ENCODE measurements at places on chromosomes 7 and 10.

DNA sequence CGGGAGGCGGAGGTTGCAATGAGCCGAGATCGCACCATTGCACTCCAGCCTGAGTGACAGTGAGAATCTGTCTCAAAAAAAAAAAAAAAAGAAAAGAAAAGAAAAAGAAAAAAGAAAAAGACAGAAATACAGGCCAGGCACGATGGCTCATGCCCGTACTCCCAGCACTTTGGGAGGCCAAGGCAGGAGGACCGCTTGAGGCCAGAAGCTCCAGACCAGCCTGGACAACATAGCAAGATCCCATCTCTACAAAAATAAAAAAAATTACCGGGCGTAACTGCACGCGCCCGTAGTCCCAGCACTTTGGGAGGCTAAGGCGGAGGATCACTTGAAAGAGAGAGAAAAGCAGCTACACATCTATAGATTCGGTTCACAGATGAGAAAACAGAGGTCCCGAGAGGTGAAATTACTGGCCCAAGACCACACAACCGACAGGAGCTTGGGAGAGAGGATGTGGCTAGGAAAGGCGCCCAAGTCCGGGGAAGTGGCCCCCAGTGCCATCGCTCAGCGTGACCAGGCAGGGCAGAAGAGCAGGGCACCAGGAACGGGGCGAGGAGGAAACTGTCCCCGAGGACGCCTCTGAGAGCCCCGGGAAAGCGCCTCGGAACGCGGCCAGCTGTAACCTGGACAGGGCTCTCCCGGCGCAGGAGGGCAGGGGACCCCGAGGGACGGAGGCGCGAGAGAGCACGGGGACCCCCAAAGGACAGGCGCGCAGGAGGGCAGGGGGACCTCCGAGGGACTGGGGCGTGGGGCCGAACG lies 612 bp downstream of the SNX8 start:
- DNase-seq = no peak

DNA sequence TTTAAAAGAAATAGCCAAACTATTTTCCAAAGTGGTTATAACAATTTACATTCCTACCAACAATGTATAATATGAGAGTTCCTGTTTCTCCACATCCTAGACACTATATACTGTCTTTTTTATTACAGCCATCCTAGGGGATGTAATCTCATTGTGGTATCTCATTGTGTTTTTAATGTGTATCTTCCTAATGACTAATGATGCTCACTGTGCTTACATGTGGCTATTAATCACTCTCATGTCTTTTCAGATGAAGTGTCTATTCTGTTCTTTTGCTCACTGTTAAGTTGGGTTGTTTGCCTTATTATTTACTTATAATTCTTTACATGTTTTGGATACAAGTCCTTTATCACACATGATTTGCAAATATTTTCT lies 71.8 kb downstream of the ZNF438 start:
- DNase-seq = no peak

- no peak for DNase-seq
Observed at GRCh38 chr10:119543814-119544642, 1.5 kb upstream of the RGS10 start.

DNA sequence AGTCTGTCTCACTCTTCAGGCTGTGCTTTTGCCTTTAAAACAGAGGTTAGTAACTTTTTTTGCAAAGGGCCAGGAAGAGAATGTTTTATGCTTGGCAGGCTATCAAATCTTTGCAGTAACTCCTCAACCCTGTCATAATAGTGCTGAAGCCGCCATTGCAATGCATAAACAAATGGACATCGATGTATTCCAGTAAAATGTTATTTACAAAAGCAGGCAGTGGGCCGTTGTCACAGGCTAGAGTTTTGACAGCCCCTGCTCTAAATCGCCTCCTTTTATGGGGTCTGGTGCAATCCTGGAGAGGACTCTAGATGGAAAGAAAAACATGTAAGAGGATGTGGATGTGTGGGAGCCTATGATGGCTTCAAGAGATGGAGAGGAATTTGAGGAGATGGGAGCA lies 568.3 kb downstream of the TYW1 start:
- no peak for DNase-seq

DNA sequence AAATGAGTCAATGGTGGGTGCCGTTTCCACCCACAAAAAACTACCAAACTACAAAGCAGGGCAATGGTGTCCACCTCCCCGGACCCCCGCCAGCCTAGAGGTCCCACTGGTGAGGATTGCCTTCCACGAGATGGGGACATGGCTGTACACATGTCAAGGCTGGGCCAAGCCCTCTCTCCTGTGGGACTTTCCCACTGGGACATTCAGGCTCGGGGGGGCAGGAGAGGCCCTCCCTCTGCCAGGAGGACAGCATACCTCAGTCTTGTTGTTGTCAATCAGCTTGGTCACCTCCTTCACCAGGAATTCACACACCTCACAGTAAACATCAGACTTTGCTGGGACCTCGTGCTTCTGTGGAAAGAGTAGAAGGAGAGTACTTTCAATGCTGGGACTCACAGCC lies 31.1 kb downstream of the PSAP start:
- no peak for DNase-seq

DNA sequence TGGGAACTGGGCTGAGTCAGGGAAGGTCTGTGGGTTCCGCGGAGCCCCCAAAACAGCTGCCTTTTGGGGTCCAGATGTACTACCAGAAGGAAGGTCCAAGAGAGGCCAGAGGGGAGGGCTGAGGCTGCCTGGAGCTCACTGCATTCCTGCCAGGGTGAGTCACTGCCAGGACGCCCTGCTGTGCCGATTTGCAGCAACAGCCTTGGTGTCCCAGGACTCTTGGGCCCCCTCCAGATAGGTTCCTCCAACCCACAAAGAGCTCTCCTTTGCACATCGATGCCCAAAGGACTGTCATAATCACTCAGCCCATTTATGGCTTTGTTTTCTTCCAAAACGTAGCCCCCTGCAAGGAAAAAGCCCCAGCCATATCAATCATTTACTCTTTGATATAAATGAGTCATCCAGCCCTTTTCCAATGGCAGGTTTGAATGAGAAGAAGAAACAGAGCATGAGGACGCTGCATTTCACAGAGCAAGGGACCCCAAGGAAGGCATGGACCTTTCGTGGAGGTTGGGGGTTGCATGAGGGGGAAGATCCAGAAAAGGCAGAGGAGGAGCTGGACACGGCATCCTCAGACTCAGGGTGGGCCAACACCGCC lies 32.2 kb upstream of the COL13A1 start:
- no peak for DNase-seq

- DNase-seq = no peak
Observed at GRCh38 chr10:73601486-73601921, 10.4 kb upstream of the USP54 start.

GRCh38 chr7:150415161-150416153 lies 35.0 kb upstream of the GIMAP8 start:
- no peak for DNase-seq

DNA sequence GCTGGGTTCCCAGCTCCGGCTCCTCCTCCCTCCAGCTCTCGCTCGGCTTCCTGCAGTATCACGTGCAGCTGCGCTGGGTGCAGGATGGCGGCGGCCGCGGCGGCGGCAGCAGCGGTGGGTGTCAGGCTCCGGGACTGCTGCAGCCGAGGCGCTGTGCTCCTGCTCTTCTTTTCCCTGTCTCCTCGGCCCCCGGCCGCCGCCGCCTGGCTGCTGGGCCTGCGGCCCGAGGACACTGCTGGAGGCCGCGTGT lies at the start of gene CNNM1:
Gene CNNM1, plus strand, starts transcription at position 53 of the 250 bp plus-strand sequence. Its CDS starts 32 bp downstream, at position 85.
- DNase-seq = no peak

DNA sequence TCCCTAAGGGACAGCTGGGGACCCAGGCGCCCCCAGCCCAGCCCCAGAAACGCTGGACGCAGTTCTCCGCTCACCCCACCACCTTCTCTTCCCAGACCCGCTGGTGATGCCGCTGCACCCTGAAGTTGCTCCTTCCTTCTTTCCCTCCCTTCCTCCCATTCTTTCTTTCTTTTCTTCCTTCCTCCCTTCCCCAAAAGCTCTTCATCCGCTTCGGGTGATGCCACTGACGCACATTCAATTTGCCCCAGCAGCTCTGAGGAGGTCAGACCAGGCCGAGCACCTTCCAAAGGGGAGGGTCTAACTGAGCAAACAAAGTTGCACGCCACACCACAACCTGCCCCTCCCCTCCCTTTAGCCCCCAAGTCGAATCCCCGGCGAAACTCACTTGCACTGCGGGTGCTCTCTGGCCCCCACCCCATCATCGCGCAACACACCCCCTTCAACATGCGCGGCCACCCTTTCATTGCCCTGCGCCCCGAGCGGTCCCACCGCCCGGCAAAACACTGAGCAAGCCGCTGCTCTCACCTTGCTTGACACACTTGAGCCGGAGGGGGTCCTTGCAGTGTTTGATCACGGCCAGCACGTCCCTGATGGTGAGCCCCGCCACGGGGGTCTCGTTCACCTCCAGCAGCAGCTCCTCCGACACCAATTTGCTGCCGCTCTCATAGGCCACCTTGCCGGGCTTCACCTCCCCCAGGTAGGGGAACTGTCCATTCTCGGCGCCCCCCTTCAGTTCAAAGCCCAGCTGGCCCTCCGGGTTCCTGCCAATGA lies 787 bp downstream of the MAGI2 start:
- DNase-seq = peak; percentile 17

GRCh38 chr7:38335492-38336147 lies 62.2 kb upstream of the TARP start:
- peak; percentile 74 for DNase-seq

GRCh38 chr7:144452064-144452463 lies 48.6 kb upstream of the NOBOX start:
- DNase-seq = no peak

DNA sequence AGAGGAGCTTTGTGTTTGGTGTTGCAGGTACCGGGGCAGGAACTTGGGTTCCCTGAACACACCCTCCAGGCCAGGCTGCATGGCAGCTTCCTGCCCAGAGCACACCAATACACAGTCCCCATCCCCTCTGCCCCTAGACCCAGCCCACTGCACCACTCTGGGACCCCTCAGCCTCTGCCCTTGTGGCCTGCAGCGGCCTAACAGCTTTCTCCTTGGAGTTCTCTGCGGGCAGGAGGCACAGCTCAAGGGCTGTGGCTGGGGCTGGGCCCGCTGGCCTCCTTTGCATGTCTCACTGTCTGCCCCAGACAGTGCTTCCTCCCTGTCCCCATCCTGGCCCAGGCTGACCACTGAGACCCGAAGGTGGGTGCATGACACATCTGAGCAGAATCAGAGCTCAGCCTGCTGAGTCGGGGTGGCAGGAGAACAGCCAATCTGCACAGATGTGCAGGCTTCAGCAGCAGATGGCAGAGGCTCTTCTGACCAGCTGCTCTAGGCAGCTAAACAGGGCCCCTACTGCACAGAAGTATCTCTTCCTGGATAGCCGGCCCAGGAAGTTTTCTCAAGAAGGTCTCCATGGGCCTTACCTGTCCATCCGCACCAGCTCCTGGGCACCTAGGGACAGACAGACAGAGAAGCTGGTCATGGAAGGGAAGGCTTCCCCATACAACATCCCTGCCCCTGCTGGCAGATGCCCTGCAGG lies 20.8 kb downstream of the VSIR start:
- DNase-seq = no peak

DNA sequence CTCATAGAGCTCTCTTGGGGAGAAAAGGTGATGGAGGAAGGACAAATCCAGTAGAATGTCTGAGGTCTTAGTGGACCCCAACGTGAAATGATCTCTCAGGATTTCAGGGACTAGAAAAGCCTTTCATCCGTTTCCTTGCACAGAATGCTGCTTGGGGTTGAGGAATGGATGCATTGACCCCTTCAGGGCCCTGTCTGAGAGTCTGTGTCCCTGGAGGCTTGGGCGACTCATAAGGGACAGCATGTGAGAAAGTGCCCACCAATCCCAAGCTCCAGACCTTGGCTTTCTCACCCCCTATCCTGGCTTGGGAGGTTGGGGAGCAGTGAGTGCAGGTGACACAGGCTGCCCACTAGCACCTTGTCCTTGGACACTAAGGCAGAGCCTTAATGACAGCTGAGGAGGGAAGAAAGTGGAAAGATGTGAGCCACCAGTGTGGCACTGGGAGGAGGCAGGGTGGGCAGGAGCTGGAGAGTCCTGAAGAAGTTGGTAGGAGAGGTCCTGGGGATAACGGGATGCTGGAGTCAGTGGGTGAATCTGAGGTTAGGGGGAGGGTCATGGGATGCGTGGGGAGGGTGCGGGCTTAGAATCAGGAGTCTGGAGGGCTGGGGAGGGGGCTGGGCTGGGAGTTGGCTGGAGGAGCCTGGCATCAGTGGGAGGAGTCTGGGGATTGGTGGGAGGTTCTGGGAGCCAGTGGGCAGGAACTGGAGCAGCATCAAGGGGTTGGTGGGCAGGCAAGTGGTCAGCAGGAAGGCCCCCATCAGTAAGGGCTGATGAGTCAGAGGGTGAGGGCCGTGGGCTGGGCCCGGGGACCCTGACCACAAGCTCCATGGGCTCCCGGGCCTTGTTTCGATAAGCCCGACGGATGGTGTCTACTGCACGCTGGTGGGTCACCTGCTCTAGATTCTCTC lies 8.6 kb downstream of the LZTS2 start:
- no peak for DNase-seq
